ENCODE measurements at places on chromosomes 7 and 10.
A peak's percentile ranks its signal among the peaks of the same experiment; 100 is the strongest.

DNA sequence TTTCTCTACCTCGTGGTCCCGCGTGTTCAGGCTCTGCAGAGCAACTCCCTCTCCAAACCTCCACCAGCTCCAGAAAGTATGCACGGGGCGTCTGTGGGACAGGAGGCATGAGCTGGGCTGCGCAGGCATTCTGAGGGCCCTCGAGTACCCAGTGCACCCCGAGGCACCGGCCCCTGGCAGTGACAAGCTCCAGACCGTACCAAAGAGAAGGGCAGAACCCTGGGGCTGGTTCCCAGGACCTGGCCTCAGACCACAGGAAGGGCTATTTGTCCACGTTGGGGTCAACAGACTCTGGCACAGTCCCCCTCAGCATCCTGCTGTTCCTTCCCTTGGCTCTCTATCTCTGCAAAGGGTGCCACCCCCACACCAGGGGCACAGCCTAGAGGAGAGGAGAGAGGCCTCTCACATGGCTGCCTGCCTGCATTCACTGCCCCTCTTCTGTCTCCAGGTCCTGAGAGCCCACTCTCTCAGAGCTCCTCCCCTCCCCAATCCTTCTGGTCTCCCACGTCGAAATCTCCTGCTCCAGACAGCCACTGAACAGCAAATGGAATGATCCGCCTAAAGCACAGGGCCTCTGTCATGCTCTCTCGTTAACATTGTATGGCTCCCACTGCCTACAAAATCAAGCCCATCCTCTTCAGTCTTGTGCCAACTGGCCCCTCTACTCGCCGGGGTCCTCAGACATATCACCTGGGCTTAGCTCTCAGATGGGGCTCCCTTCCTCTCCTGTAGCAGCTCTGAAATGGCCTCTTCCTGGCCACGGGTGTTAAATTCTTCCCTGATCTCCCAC, 96.3 kb downstream of the OAT start:
- peak; percentile 61 for DNase-seq

GRCh38 chr10:58048936-58049335, 218.8 kb downstream of the IPMK start:
- no peak for DNase-seq

GRCh38 chr7:151191544-151191943, 4.5 kb upstream of the ASB10 start:
- DNase-seq, result no peak

- DNase-seq, result no peak
Measured at GRCh38 chr7:51134013-51134441, 182.6 kb downstream of the COBL start.

- no peak for DNase-seq
Measured at GRCh38 chr10:109746861-109747260, 176.4 kb downstream of the XPNPEP1 start.

DNA sequence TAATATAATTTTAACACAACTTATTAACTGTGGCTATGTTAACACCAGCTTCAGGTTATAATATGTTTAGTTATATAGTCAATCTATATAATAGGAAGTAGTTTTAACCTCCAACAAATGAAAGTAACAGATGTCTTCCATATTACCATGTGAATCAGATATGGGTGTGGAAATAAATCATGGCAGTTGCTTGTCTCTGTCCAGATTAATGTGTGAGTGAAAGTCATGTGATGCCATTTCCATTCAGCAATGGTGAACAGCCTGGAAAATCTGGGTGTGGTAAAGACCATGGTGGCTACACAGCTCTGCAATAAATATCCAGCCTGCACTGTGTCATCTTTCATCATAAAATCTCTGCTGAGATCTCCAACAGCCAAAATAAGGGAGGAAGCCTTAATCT, 27.8 kb downstream of the HEPACAM2 start:
- no peak for DNase-seq

GRCh38 chr10:93921338-93921737, 27.6 kb downstream of the SLC35G1 start:
- no peak for DNase-seq

- DNase-seq, result no peak
Measured at GRCh38 chr7:126286317-126286716, 966.4 kb downstream of the GRM8 start.

GRCh38 chr10:24307696-24308485, 99.0 kb downstream of the KIAA1217 start:
- no peak for DNase-seq

GRCh38 chr7:91434836-91435235, 170.6 kb downstream of the FZD1 start:
- no peak for DNase-seq

DNA sequence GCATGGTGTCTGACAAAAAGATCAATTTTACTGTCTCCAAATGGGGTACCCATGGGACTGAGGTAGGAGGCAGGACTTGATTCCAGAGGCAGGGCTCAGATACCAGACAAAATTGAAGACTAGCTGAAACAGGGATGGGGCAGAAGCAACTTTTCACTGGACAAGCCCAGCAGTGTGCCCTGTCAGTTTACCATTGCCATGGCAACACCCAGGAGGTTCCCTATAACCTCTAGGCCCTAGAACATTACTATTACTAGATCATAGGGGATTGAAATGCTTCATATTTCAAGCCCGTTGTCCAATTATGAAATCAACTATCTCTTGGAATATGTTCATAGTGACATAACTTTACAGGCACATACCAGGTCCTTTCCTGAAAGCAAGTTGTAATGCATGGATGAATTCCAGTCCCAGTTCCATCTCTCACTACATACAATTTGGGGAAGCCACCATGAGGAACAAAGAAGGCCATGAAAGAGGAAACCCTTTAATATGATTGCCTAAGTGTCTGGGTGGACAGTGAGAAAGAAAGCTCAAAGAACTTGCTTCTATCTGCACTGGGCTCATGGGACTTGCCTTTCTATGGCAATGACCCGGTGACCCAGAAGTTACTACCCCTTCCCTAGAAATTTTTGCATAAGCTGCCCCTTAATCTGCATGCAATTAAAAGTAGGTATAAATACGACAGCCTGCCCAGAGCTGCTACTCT, 557.9 kb downstream of the KCNMA1 start:
- no peak for DNase-seq

DNA sequence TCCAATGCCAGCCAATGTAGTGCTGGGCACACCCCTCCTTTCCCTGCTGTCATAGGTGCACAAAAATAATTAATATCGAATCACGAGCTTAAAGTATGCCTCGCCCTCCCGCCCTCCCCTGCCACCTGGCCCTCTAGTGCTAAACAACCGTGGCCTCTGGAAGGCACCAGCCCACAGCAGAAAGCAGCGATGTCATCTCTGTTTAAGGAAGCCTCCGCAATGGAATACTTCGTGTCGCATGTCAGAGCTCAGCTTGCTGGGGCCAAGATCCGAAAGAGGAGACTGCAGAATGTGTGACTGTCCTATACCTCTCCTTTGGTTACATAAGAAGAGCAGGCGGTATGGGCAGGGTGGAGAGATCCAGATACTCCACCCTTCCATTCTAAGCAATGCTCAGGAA, 71.5 kb downstream of the RHOBTB1 start:
- no peak for DNase-seq

DNA sequence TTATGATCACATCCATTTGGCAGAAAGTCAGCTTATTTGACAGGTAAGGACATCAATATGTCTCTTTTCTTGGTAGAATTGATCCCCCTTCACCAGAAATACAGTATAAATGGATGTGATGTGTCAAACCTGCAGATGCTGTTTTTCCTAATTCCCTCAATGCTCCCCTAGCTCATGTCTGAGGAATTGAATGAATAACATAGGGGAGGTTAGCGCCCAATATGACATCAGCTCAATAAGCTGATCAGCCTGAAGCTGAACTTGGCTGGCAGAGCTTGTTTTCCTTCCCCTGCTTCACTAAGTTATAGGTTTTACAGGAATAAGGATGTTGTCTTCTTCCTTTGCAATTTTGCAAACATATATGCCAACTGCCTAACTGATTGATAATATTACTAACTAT, 132.5 kb downstream of the REEP3 start:
- DNase-seq, result no peak

GRCh38 chr7:17524746-17525145, 226.3 kb downstream of the AHR start:
- no peak for DNase-seq

All from coronary artery (tissue), 2 donors.